Stimulated activated CD4-positive, alpha-beta T cell treated with anti-CD3 and anti-CD28 coated beads, Interleukin-1b, Interleukin-23, amount 100 ng/mL, for 48 hours (primary cell): ENCODE measurements at places on chromosomes 5 and 9.
A peak's percentile ranks its signal among the peaks of the same experiment; 100 is the strongest.

DNA sequence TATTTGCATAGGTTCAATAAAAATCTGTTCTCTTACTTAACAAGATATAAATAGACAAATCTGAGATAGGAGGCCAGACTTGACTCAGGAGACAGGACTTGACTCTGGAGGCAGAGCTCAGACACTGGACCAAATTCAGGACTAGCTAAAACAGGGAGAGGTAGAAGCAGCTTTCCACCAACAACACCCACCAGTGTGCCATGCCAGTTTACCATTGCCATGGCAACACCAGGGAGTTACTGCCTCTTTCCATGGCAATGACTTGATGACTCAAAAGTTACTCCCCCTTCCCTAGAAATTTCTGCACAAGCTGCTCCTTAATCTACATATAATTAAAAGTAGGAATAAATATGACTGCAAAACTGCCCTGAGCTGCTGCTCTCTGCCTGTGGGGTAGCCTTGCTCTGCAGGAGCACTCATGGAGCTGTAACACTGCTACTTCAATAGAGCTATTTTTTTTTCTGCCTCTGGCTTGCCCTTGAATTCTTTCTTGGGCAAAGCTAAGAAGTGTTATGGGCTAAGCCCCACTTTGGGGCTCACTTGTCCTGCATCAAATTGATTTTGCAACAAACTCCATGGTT, 473.0 kb downstream of the PLK2 start:
- DNase-seq, result no peak

DNA sequence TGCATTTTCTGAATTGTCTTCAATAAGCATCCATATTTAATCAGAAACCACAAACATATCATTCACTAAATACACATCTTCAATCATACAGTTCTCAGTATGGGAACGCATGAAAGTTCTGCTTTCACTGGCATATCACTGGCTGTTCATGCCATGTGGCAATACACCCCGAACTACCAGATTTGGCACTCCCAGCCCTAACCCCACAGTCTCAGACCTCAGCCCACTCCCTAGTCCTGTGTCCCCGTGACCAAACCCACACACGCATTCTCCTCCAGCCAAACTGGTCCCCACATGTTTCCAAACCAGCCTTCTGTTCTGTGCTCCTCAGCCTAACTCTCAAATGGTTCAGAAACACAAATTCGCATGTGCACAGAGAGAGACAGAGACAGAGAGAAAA, 20.6 kb downstream of the KCNMB1 start:
- no peak for DNase-seq

GRCh38 chr5:179270581-179271427, 74.5 kb downstream of the ADAMTS2 start:
- no peak for DNase-seq

GRCh38 chr5:147481874-147482705, 27.8 kb downstream of the DPYSL3 start:
- DNase-seq, result no peak

GRCh38 chr9:18422296-18423036, 51.5 kb upstream of the ADAMTSL1 start:
- DNase-seq, result no peak

DNA sequence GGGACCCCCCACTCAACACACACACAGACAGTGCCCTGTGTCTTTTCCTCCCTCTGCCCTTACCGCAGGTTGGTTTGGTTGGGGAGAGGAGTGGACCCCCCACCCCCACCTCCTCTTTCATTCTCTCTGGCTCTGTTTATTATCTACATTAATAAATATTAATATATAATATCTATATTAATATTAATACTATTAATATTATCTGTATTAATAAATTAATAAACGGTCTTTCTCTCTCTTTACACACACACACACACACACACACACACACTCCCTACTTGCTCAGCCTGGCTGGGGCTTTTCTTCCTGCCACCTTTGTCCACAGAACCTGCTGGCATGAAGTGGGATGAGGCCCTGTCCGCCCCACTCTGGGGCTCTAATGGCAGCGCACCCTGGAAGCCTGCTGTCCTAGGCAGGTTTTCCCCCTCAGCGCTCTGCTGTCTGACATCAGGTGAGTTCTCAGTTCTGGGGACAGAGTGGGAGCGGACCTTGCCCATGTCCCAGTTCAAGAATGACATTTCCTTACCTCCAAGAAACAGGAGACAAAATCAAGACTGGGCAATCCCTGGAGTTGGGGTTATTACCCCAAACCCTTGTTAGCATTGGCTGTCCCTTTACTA, 10.5 kb upstream of the SMIM32 start:
- DNase-seq, result no peak

- DNase-seq, result no peak
These were observed 51.0 kb downstream of the MTAP start for GRCh38 chr9:21853414-21853813.

DNA sequence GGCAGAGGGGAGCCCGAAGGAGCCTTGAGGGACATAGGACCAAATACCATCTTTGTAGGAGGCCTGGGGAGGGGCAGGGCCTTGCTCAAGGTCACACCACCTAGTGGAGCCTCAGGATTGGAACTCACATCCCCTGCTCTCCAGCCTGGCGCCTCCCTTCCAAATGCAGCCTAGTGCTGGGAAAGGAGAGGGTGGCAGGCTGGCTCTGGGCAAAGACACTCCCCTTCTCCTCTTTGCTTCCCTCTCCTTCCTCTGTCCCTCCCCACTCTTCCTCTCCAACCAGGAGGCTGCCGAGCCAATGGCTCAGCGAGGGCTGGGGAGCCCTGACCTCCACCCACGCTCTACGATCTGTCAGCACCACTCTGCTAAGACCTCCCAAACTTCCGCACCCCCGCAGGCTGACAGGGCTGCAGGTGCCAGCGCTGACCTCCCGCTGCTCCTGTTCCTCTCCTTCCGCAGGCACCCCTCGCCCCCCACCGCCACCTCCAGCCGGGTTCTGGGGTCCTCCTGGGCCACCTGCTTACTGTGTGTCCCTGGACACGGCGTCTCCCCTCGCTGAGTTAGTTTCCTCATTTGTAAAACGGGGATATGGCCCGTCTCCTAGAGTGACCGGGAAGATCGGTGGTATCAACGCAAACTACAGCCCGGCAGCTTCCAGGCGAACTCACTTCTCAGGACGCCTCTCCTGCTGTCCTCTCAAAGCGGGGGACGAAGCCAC, 52.9 kb downstream of the C9orf50 start:
- DNase-seq, result no peak

DNA sequence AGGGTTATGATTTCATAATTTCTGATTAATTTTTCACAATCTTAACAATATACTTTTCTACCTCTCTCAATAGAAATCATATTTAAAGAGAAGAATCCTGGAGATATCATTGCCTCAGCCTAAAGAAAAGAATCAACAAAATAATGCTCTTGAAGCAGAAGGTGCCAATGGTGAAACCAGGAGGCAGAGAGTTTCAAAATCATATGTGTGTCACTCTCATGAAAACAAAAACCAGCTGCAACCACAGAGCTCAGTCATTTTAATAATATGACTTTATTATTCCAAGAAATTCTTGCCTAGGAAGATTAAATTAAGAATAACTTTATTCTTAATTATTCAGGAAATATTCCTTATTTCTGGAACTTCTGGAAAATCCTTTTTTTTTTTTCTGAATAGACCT, 266.8 kb upstream of the ACTBL2 start:
- DNase-seq, result no peak

GRCh38 chr5:85972539-85972938, 645.2 kb upstream of the COX7C start:
- no peak for DNase-seq

DNA sequence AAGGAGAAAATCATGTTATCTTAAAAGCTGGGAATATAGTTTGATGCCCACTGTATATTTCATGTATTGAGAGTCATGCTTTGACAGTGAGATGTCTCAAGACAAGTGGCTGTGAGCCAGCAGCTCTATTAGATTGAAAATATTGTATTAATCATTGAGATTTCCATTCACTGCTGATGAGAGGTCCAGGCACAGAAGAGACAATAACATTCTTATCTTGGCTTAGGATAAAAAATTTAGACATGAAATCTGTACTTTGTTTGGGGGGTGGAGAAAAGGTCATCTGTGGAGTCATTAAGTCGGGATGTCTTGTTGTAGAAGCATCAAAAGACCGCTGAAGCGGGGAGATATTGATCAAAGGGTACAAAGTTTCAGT, 97.9 kb upstream of the EQTN start:
- DNase-seq, result no peak

DNA sequence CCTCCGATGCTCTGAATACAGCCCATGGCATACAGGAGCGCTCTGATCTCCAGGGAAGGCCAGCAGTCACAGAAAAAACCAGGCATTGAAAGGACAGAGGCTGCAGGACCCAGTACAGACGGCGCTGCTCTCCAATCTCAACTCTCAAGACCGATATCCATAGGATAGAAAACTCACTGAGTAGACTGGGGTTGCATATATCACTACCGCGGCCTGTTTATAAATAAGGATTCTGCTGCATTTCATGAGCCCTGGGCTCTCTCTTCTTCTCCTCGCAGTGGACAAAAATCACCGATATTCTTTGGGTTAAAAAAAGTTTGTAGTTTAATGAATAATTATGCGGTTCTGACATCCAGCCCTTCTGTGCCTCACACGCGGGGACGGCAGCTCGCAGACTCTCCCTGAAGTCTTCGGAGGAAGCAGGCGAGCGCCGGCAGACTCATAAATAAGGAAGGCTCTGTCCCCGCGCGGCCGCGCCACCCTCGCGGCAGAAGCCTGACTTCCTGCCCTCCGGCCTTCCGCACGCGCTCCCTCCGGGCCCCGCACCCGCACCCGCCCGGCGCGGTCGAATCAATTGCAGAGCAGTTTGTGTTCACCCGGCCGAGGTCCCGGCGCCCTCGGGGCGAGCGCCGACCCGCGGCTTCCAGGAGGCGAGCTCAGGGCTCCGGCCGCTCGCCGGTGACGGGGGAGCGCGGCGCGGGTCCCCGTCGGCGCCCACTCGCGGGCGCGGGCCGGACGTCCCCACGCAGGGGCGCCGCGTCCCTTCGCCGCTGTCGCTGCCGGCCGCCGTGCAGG, at the start of gene FAM78A:
FAM78A (minus strand) TSS at position 417 of the 795 bp plus-strand sequence; CDS start at position 86, 331 bp downstream.
- peak; percentile 52 for DNase-seq

GRCh38 chr9:137506702-137507171, 43.5 kb downstream of the PNPLA7 start:
- DNase-seq, result no peak

DNA sequence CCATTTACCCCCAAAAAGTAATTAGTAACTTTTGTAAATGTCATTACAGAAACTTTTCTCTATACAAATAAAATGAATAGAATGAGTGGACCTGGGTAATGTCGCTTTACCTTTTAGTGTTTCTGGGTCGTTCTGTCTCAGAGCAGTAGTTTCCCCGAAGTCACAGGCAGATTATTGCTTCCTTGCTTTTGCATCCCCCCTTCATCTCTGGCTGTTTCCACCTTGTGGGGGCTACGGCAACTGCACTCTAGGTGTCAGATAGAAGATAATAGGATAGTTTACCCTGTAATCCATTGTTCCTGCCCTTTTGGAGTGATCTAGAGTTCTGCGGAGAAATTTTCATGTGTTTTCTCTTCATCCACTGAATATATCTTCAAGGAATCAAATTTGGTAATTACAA, 68.7 kb downstream of the PRR16 start:
- DNase-seq, result no peak

DNA sequence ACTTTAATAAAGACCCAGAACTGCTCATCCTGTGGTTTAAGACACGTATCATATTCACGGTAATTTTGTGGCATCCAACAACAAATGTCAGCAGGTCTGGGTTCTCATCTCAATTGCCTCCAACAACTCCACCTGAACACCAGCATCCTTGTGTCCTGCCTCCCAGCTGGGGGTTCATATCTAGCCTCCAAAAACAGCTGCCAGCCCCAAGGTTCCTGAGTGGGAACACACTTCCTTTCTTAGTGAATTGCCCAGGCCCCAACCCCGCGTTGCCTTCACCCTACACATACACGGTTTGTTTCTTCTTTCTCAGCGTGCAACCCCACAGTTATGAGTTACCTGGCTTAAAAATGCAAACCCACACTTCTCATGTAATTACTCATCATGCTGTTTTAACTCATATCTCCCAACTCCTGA, 77.9 kb downstream of the SEMA4D start:
- DNase-seq, result peak; percentile 73

- DNase-seq, result peak; percentile 51
These were observed 6.6 kb upstream of the XPA start for GRCh38 chr9:97703437-97704344.
